ENCODE measurements at places on chromosomes 6 and 20. TPM values are rescaled to one million over a fixed set of nuclear protein-coding genes. Genes with fewer than 3 reads are reported as not detected.

Gene MCCD1
- not detected for polyA plus RNA-seq

Gene ANKS1A
- polyA plus RNA-seq = 3.6 TPM

DNA sequence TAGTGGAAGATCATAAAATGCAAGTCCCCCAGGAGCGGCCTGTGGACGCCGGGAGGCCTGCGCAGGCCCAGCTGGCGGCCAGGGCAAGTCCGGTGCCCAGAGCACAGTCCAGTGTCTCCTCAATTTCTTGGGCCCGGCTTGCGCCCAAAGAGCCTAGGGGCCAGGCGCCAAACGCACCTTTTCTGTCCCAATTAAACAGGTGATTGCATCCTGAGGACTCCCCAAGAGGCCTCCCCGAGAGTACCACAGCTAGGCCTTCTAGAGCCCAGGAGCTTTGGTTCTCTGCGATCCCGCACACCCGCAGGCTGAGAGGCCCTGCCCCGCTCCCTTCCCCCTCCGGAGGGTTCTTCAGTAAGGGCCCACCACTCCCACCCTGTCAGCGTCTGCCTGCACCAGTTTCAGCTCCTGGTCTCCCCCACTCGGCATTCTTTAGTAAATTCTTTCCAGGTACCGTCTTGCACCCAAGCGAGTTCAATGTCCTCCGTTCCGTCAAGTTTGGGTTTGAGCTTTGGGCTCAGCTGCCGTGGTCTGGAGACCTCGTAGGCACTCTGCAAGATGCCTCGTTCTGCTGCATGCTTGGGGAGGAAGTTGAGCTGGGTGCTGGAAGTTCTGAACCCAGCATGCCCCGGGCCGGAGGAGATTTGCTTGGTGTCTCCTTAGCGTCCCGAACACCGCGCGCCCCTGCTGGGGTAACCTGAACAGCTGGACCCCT, 3.9 kb upstream of the NKX2-2 start:
- no peaks in the 10 kb centered on the region for H3K36me3 ChIP-seq
- no peak overlapping the region for H3K27ac ChIP-seq
- H3K27me3 ChIP-seq = peaks cover 7% of the 10 kb centered on the region

Gene CALHM4
- not detected for polyA plus RNA-seq

- H3K36me3 ChIP-seq = no peaks in the 10 kb centered on the region
- DNase-seq = no peak
Observed at GRCh38 chr6:67221226-67221625, 1413.9 kb upstream of the ADGRB3 start.

All from B cell (primary cell).